ENCODE measurements at places on chromosomes 5 and 9.

DNA sequence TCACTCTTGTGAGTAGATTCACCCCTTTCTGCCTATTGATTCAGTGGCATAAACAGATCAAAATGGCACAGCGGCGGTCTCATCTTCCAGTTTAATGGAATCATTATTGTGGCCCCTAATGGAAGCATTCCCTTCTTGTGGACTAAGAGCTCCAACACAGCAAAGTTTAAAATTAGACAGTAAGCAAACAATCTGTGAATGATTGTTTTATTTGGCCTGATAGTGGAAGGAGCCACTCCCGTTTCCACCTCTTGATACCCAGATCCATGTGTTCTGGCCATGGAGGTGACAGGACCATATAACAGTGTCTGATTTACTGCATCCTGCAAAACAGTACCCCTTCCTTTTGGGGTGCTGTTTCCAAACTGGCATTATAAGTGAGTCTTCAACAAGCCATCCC lies 41.2 kb upstream of the BARX1 start:
- no peak for DNase-seq

DNA sequence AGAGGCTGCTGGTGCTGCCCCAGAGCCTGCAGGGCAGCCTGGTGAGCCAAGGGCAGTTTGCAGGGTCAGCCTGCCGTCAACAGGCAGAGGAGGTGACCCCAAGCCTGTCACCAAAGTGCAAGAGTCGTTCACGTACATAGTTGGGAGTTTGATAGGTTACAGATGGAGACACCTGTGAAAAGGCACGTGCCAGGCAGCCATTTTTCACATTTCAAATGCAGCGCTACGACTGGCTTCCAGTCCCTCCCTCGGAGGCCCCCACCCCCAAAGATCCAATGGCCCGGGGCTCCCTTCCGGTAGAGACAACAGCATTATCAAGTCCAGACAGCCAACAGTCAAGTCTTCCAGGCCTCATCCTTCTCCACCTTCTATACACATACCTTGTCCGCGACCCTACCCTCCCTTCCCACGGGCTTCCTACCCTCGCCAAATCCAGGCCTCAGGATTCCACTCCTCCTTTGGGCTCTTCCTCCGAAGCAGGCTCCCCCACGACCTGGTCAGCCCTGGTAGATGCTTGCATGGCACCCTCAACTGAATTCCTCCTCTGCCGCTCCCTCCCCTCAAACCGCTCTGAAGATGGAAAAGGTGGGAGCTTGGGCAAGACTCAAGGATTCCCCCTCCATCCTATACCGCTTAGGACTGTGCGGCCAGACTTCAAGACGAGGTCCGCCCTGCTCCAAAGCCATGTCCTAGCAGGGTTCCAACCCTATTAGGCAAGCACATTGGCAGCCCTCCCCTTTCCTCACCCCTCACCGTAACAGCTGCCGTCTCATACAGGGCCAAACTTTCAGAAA lies 13.2 kb downstream of the HNRNPH1 start:
- no peak for DNase-seq

DNA sequence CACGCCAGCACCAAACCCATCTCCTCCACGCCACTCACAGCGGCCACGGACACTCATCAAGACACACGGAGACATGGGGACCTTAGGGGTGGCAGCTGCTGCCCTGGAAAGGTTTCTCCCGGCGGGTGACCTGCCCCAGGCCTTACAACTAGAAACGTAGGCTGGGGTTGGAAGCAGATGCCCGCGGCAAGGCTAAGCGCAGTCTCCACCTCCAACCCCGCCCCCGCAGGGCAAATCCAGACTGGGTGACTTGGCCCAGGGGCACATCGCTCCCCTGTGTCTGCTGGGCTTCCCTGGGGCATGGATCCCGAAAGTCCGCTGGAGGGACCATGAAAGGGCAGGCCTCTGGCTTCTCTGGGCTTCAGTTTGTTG lies 12.0 kb upstream of the ASS1 start:
- no peak for DNase-seq

- no peak for DNase-seq
Observed at GRCh38 chr5:96692441-96692840, 30.3 kb downstream of the CAST start.

- DNase-seq = no peak
Observed at GRCh38 chr5:76111477-76112174, 28.4 kb downstream of the SV2C start.

DNA sequence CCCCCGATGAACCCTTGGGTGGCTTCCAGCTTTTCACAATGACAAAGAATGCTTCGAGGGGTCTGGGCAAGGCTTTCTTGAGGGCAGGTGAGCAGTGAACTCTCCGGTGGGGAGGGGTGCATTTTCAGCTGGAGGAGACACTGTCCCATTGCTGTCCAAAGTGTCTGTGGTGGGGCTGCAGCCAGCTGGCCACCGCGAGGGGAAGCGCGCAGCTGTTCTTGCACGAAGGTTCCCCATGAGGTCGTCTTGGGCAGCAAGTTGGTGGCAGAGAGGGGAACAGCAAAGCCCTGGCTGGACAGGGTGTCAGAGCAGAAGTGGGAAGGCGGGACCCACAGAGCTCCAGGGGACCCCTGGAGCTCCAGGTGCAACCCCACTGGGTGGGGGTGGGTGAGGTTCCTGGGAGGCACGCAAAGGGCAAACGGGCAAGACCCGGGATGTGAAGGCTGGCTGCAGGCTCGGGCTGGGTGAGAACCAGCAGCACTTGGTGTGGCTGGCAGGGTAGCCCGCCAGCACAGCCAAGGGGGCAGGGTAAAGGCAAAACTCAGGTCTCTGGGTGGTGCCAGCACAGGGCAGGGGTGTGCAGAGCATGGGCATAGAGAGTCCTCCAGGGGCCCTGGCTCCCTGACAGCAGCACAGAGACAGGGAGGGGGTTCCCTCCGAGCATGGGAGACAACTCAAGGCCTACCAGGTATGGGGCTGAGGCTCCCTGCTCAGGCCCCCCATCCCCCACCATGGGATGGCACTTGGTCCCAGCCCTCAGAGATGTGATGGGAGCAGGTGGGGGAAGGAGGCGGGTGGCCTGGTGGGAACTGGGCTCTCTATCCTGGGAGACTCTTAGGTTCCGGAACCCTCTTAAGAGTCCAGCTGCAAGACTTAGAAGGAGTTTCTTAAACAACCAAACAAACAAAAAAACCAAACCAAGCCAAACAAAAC lies 26.6 kb downstream of the TSPAN17 start:
- DNase-seq = no peak
